ENCODE measurements at places on chromosomes 1 and 21.

GRCh38 chr21:34796518-34797200 is 127.9 kb downstream of the CLIC6 start:
- DNase-seq = no peak

DNA sequence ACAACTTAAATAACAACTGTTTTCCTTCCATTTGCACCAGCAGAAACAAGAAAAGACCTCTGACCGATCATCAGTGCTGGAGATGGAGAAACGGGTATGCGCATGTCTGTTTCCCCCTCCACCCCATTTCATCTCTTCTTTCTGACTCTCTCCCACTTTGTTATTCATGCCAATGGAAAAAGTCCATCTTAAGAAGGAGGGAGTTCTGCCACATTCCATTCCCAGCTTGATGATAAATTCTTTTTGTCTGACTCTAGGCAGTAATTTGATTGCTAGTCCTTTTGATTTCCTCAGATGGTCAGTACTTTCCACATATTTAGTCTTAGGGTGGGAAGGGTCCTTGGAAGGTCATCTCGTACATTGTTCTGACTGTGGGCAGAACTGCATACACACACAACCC is 142.5 kb downstream of the SYT2 start:
- DNase-seq = no peak

DNA sequence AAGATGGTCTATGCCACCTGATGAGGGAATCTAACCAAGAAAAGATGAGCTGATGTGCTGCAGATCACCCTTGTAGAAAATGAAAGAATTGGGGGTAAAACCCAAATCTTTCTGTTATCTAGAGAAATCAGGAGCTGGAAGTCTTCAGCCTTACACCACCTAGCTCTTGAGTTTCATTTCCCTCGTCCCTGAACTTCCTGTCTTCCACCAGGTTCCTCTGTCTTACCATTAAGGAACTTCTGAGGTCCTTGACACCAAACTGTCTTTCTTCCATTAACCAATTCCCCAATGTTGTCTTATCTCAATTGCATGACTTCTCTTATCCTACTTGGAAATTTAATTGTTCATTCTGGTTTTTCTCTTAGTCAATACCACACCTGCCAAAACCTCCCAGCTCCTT is 31.5 kb downstream of the LPAR3 start:
- DNase-seq = no peak

GRCh38 chr1:227740401-227740960 is 5.2 kb downstream of the SNAP47 start:
- no peak for DNase-seq

DNA sequence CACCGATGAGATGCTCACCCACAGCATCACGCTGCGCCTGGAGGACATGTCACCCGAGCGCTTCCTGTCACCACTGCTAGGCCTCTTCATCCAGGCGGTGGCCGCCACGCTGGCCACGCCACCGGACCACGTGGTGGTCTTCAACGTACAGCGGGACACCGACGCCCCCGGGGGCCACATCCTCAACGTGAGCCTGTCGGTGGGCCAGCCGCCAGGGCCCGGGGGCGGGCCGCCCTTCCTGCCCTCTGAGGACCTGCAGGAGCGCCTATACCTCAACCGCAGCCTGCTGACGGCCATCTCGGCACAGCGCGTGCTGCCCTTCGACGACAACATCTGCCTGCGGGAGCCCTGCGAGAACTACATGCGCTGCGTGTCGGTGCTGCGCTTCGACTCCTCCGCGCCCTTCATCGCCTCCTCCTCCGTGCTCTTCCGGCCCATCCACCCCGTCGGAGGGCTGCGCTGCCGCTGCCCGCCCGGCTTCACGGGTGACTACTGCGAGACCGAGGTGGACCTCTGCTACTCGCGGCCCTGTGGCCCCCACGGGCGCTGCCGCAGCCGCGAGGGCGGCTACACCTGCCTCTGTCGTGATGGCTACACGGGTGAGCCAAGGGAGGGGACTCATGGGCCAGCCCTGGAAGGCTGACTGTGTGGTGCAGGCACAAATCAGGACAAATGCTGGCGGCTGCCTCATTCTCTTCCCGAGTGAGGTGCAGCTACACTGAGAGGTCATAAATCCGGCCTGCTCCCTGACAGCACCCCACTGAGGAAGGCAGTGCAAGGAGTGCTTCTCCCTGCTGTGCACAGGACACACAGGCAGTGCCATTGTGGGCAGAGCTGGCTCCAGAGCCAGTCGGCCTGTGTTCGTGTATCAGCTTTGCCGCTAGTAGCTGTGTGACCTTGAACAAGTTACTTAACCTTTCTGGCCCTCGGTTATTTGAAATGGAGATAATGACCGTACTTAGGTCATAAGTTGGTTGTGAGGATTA is 9.4 kb downstream of the CELSR2 start:
- no peak for DNase-seq

DNA sequence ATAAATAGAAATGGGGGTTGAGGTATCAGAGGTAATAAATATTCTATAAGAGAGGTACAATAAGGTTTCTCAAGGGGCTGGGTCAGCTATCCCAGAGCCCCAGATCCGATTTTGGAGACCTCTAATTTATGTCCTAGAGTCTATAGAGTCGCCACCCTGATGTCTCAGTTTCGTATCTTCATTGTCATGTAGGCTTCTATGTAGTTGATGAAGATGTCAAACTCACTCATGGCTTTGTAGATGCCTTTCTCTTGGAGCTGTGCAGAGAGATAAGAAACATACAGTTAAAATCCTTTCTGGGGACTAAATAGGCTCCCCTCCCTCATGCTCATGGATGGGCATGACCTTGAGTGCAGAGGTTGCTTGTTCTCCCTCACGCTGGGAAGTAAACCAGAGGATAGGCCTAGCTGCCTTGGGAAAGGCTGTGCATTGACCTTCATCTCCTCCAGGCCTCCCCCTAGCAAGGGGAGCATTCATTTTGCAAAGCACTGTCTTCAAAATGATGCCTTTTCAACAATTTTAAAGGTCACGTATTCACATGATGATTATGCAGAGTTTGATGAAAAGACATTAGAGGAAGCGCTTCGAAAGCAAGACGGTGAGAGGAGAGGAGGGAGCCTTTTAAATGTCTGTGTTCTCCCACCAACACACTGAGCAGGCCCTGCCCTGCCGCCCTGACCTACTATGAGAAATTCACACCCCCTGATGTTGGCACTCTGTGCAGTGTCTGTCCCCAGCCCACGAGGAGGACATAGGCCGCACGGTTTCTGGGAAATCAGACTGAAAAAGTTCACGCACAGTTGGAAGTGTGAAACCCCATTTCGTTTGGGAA is 1.9 kb upstream of the IL19 start:
- no peak for DNase-seq

DNA sequence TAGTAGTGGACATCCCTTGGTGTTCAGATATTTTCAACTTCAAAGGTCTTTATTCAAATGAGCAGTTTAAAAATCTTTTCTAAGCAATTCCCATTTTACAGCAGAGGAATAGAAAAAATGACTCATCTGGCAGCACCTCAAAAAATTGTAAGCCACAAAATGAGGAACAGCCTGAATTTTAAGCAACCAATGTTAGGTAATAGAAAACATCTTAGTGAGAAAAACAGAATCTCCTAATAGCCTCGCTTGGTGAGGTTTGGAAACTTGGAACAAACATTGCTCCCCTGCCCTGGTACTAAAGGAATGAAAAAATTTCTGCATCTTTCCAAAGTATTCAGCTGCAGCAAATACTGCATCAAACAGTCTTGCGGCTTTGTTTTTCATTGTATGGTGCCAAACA is 264.4 kb downstream of the NTNG1 start:
- no peak for DNase-seq

DNA sequence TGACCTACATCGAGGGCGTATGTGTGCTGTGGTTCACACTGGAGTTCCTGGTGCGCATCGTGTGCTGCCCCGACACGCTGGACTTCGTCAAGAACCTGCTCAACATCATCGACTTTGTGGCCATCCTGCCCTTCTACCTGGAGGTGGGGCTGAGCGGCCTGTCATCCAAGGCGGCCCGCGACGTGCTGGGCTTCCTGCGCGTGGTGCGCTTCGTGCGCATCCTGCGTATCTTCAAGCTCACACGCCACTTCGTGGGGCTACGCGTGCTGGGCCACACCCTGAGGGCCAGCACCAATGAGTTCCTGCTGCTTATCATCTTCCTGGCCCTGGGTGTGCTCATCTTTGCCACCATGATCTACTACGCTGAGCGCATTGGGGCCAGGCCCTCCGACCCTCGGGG is 13.0 kb downstream of the KCNC4 start:
- no peak for DNase-seq

All from CD4-positive, alpha-beta T cell treated with Interleukin-4 for 1 hour (primary cell).